CD4-positive, alpha-beta T cell treated with Interleukin-2 at 100 ng/mL for 4 hours (primary cell): ENCODE measurements at places on chromosomes 1 and 21.

DNA sequence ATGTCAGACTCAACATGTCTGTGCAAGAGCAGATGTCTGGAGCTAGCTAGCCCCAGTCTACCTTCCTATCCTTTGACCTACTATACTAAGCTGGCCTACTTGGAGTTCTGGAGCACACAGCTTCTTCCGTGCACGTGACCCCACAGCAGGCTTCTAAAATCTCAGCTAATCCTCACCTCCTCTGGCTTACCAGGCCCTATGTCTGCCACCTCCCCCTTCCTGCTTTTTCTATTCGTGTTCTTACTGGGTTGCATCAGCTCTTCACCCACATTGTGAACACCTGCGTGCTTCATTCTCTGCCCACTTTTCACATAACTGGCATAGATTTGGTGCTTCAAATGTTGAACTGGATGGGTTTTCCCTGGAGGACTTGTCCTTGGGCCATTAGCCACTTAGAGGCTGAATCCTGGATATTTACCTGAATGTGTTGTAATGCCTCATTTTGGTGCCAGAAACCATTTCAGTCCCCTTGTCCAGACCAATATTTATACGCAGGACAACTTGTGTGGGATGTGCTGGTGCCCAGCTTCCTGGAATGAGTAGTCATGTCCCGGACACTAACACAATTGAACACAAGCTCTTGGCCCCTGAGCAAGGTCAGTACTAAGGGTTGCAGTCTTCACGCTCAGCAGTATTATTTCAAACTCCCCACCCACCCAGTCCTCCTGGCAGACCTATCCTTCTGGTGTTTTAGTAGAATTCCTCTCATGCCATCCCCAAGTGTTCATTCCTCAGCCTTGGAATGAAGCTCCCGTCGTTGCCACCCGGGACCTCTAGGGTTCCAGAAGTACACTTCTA, 24.0 kb downstream of the TENT5C start:
- DNase-seq = no peak

GRCh38 chr21:33030633-33031032, 4.9 kb downstream of the OLIG2 start:
- no peak for DNase-seq

DNA sequence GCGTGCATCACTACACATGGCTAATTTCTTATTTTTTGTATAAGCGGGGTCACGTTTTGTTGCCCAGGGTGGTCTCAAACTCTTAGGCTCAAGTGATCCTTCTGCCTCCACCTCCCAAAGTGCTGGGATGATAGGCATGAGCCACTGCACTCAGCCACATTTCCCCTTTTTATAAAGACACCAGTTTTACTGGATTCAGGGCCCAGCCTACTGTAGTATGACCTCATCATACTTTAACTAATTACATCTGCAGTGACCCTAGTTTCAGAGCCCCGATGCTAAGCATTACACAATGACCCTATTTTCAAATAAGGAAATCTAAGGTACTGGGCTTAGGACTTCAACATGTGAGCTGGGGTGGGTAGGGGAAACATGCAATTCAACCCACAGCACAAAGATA, 31.8 kb upstream of the ENAH start:
- no peak for DNase-seq

DNA sequence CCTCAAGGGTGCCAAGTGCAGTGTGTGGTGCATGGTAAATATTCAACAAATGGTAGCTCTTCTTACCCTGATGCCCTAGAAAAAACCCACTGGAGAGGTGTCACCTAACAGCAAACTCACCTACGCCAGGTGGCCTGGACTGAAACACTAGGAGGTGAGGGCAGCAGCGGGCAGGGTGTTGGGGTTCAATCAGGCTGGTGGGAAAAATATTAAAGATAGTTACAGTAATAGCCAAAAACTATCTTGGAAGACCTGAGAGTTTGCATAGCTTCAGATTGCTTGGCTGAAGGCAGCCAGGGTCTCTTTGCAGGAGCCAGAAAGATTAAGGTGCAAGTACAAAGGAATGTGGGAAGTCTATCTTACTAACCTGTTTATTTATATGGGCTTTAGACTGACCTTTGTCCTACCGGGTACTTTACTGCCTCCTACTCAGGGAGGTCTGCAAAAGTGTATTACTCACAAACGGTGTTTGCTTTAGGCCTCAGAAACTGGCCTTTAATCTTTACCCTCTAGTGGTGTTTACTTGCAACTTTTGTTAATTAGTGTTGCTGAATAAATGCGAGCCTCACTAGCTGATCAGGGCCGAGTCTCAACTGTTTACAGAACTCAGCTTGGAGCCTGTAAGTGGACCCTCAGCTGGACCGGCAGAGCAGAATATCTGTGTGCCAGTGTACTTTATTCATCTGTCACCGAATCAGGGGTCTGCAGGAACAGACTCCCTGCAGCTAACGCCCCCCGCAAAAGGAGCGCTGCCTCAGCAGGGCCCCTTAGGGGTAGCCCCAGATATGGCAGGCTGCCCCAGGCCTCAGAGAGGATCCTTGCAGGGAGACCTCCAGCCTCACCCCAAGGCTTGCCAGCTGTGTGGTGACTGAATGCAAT, 63.9 kb downstream of the SYF2 start:
- no peak for DNase-seq

GRCh38 chr1:71834601-71835441, 447.5 kb downstream of the NEGR1 start:
- no peak for DNase-seq

DNA sequence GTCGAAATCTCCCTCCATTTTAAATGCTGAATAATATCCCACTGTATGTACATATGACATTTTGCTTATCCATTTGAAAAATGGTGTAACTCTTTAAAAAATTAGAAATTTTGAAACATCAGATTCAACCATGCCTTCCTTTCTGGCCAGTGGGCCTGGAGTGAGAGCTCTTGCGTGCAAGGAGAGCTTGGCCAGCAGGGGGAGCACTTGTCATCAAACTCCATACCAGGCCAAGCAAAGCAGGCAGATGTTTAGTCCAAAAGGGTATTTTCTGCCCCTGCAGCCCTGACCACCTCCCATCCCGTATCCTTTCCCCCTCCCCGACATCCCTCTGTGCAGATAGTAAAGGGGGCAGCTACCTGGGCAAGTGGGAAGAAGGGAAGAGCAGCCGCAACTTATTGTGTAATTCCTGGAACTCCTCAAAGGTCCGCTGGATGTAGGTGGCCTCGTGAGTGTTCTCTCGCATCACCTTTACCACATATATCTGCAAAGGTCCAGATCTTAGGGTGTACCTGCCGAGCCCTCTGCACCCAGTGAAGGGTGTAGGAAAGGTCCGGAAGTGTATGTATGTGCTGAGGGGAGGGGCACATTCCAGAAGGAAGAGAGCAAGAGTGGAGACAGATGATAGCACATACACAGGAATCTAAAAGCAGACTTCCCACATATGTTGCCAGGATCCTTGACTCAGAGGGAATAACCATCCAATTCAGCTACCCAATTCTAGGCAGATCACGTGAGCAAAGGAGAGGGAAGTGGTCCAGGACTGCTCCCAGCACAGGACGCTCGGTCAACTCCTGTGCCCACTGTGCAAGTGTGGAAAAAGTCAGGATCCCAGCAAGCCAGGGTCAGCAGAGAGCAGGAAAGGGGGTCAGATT, 19.9 kb upstream of the PPP1R15B start:
- peak; percentile 80 for DNase-seq

GRCh38 chr1:960363-961131, at the start of gene KLHL17:
TSS of gene KLHL17 (plus strand) at chr1:960584. CDS start at chr1:960694, 110 bp downstream.
- DNase-seq = peak; percentile 81

- DNase-seq = no peak
Measured at GRCh38 chr1:81305997-81306452, 494.7 kb upstream of the ADGRL2 start.

DNA sequence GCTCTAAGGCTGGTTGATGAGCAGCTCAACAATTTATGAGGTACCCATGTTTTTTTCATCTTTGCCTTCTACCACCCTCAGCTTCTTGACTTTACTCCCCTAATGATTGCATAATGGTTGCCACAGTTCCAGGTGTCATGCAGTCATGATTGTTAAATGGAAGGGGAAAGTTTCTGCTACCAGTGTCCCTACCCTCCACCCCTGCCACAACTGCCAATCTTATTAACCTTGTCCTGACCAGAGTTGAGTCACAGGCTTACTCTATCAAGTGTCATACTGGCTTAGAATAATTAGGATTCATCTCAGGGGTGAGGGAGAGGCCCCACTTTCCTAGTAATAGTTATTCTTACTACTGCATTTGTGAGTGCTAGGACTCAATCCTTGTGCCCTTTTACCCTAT, 7.9 kb upstream of the FUBP1 start:
- DNase-seq = no peak

DNA sequence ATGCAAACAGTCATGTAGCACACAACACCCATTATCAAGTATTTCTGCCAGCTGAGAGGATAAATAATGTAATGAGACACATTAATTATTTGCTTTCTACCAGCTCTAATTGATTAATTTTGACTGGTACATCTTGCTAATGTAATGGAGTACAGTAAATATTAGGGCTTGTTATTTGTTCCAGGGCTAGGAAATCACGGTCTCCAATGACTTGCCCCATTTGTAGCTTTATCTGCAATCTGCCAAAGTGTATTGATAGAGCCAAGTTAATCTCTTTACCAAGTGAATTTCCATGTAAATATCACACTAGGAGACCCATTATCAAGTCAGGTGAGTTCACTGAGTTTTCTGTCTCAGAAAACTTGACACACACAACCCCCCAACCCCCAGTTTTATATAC, 55.1 kb downstream of the RGS13 start:
- DNase-seq = no peak

- DNase-seq = no peak
Measured at GRCh38 chr1:148315071-148315811, 163.2 kb upstream of the NBPF11 start.

DNA sequence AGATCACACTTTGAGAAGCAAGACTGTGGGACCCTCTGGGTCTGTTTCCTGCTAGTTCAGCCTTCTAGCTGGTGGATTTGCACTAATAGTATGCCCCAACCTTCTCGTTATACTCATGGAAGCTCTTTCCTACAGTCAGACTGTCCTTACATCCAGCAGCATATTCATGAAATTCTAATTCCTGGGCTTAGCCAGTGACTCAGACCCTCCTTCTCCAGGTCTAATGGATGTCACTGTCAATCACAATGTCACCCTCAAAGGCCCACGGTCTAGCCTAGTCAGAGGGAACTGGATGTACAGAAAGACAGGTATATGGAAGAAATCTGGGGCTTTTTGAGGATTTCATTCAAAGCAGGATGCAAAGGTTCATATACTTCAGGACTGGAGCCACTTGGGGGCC, 72.4 kb downstream of the KCNJ15 start:
- DNase-seq = no peak

DNA sequence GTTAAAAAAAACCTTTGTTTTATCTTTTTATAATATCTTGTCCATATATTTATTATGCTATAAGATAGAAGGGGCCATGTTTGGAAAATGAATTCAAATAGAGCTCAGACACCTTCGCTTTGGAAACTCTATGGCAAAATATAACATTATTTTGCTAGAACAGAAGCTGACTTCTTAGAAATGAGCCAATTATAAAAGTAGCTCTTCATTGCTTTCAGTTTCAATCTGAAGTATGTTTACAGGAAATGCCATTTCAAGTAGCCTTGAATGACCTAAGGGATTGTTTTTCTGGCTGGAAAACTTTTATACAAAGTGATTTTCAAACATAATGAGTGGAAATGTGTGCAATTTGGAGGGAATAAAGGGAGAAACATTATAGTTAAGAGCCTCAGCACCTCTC, 37.8 kb upstream of the GBP5 start:
- DNase-seq = peak; percentile 55

DNA sequence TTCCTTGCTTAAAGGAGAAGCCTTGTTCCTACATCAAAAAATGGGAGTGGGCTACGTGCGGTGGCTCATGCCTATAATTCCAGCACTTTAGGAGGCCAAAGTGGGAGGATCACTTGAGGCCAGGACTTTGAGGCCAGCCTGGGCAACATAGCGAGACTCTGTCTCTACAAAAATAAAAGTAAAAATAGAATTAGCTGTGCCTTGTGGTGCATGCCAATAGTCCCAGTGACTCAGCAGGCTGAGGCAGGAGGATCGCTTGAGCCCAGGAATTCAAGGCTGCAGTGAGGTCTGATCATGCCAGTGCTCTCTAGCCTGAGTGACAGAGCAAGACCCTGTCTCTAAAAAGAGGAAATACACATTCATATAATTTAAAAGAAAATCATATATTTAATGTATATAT, 127.1 kb downstream of the C1orf21 start:
- DNase-seq = no peak

DNA sequence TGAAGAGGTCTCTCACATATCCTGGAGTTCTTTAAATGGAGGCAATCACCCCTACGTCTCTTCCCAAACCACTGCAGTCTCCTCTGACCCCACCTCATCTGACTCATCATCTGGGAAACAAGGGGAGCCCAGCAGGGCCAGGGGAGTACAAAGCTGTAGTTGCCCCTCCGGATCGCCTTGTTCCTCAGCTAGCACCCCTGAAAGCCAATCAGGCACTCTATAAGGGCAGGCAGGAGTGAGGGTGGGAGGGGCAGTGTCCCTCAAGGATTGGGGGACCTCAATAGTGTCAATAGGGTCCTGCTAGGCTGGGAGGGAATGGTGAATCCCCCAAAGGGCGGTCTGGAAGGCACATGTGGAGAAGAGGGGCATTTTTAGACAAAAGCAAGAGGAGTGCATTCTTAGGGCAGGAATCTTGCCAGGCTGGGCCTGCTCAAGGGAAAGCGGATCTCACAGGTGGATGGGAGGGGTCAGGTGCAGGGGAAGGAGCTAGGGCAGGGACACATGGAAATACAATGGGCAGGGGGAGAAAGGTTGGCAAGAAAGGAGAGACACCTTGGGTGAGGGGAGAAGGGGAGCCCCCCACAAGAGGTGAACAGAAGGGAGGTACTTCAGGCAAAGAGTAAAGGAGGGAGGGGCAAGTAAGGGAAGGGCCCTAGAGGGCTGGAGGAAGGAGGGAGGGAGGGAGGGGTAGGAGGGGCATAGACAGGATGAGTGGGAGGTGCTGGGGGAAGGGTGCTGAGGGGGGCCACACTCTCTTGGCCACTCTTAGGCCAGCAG, 5.8 kb downstream of the SHISA4 start:
- no peak for DNase-seq

DNA sequence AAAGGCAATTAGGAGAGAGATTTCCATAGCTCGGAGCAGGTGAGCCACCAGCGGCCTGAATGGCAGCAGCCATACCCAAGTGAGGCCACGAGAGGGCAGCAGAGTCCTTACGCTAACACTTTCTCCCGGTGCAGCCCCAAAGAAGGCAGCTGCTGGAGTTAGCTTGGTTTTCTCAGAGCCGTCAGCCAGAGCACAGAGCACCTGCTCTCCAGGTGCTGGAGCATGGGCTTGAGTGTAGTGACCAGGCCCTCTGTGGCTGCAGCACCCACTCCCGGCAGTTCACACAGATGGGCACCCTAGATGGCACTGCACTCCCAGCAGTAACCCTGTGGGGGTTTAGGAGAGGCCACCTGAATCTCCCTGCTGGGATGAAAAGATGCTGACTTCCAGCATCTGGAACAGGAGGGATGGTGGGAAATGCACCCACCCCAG, 45.8 kb downstream of the TMCC2 start:
- peak; percentile 89 for DNase-seq

GRCh38 chr1:226986496-226987178, 46.5 kb downstream of the COQ8A start:
- no peak for DNase-seq

GRCh38 chr21:28110074-28110473, 882.6 kb downstream of the LTN1 start:
- no peak for DNase-seq

- no peak for DNase-seq
Measured at GRCh38 chr1:236920286-236920894, 83.9 kb downstream of the MT1HL1 start.

GRCh38 chr1:159141584-159142390, 29.6 kb upstream of the CADM3 start:
- no peak for DNase-seq
